AML-193 (cell line): ENCODE measurements at places on chromosomes 4 and X.

GRCh38 chr4:72777436-72777835, 208.4 kb upstream of the ADAMTS3 start:
- DNase-seq, result no peak

- DNase-seq, result no peak
Measured at GRCh38 chr4:25892796-25893195, 21.2 kb upstream of the SMIM20 start.

GRCh38 chr4:6873792-6874461, 35.7 kb upstream of the TBC1D14 start:
- peak; percentile 66 for DNase-seq

DNA sequence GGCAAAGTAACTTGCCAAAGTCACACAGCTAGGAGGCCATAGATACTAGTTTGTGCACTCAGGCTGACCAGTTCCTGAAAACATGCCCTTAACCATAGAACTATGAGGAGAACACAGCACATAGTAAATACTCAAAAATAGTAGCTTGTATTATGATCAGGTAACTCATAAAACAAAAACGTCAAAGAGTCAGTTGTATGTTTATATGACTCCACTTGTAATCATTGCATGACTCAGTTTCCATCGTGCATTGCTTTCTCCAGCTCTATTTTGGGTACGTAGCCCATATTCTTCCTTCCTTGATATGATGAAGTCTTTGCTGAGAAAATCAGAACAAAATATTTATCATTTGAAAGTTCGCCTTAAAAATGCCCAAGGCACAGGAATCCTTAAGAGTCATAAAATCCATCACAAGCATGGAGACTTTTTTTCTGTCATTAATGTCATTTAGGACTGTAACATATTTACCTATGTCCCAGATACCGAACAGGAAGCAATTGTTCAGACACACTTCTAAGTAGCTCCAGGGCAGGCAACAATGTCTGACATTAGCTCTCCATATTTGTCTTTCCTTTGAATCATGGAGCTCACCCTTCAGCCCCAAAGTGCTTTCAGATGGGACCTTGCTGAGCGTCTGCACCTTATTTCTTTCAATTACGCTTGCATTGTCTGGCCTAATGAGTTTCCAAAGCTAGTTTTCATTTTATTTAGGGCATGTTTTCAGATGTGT, 11.2 kb upstream of the MID1 start:
- DNase-seq, result no peak

GRCh38 chrX:44431194-44431593, 87.7 kb upstream of the EFHC2 start:
- no peak for DNase-seq

DNA sequence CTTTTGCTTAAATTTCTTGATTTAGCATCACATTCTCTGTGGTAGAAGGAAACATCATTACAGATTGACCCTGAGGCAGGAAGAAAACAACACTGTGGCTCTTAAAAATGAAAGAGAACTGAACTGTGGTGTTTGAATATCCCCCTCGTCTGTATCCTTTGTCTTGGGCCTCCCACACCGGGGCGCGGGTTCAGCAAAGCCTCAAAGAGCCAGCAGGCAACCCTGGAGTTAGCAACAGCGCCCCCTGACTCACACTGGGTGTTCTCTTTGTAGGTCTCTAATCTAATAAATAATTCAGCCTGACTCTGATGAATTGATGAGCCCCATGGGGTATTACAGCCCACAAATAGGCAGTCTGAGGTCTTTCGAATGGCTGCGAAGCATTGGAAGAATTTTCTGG, 46.1 kb upstream of the CTSO start:
- no peak for DNase-seq

- DNase-seq, result no peak
Measured at GRCh38 chr4:38944440-38944839, 76.8 kb downstream of the FAM114A1 start.

DNA sequence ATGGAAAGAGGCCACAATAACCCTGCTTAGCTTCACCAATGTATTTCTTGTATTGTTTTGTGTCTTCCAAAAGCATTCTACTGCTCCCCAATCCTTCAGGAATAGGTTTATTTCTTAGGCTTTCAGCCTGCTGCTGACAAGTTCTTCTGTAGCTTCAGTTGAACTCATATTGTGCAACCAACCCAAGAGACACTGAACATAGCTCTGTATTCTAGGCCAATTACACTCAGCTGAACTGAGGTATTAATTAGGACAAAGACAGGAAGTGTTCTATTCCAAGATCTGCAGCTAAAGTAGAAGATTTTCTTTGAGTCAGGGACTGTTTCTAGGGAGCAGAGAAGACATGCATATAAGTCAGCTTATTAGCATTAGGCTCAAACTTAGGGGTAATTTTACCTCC, 151.8 kb downstream of the LHFPL1 start:
- DNase-seq, result no peak

DNA sequence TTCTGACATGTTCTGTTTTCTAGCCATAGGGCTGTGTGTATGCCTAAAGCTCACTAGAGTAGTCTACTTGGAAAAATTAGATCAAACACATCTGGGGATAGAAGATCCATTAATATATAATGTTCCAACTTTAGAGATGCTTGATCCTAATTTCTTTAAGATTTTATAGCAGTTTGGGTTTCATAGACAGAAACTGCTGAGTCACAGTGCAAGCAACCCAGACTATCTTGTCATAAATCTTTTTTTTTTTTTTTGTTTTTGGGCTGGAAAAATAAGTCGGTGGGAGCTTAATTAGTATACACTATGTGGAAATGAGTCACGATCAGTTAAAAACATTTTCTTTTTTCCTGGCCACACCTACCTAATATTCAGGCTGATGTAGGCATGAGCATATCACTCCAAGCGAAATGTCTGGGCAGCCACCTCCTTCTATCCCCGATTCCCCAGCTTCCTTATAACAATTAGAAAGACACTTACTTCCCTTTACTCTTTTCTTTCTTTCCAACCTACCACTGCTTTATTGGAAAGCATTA, 58.2 kb upstream of the CASK start:
- DNase-seq, result no peak

DNA sequence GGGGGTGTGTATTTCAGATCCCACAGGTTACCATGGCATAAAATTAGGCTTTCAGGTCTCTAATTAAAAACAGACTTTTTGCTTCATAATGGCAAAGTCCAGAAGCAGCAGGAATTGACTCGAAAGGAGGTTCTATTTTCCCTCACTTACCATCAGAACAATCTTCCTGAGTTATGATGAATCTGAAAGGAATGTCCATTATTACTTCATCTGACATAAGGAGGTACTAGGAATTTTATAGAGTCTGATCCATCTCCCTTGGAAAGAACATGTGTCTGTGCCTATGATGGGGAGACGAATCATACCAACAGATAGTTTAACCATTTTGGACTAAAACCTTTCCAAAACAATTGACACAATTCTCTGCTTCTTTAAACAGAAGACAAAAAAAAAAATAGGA, 206.3 kb upstream of the FGF13 start:
- DNase-seq, result no peak

DNA sequence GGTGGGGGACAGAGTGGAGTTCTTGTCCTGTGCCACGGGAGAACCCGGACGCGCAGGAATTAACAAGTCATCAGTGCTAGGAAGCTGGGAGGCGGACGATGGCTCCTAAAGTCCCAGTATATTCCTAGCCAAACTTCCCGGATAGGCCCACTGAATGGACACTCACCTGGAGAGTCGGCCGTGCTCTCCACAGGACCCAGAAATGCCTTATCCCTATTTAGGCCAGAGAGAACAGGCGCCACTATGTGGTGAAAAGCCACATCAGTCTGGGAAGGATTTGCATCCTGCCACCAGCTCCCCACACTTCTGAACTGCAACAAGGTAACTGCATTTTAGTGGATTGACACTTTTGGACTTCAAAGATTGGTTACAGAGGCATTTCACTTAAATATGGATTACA, 1.1 kb downstream of the CFAP299 start:
- DNase-seq, result no peak

DNA sequence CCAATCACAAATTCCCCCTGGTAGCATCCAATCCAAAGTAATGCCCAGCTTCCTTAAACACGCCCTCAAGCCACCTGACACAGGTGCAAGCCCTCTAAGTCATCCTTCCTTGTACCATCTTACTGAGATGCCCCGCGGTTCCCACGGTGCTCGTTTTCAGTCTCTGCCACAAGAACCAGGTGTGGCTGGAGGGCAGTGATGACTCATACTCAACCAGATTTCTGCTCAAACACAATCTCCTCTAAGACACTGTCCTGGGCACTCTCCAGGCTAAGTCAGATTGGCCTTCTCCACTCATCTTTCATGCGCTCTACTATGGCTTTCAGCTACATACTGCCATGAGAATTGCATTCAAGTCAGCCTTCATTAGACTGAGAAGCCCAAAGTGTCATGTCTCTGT, 3.5 kb downstream of the SH3KBP1 start:
- DNase-seq, result no peak

GRCh38 chr4:122673252-122673651, 52.4 kb upstream of the IL21 start:
- DNase-seq, result no peak

GRCh38 chr4:2489841-2490552, 21.1 kb downstream of the RNF4 start:
- DNase-seq, result no peak

DNA sequence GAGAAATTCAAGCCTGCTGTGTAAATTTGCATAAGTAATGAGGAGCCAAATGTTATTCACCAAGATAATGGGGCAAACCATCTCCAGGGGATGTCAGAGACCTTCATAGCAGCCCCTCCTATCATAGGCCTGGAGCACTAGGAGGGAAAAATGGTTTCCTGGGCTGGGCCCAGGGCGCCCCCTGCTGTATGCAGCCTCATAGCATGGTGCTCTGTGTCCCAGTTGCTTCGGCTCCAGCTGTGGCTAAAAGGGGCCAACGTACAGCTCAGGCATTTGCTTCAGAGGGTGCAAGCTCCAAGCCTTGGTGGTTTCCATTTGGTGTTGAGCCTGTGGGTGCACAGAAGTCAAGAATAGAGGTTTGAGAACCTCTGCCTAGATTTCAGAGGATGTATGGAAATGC, 859.3 kb downstream of the RPA4 start:
- DNase-seq, result no peak

- DNase-seq, result no peak
Measured at GRCh38 chrX:2228536-2228935, 272.2 kb downstream of the DHRSX start.

- no peak for DNase-seq
Measured at GRCh38 chr4:168487282-168488035, 7.2 kb upstream of the DDX60L start.

DNA sequence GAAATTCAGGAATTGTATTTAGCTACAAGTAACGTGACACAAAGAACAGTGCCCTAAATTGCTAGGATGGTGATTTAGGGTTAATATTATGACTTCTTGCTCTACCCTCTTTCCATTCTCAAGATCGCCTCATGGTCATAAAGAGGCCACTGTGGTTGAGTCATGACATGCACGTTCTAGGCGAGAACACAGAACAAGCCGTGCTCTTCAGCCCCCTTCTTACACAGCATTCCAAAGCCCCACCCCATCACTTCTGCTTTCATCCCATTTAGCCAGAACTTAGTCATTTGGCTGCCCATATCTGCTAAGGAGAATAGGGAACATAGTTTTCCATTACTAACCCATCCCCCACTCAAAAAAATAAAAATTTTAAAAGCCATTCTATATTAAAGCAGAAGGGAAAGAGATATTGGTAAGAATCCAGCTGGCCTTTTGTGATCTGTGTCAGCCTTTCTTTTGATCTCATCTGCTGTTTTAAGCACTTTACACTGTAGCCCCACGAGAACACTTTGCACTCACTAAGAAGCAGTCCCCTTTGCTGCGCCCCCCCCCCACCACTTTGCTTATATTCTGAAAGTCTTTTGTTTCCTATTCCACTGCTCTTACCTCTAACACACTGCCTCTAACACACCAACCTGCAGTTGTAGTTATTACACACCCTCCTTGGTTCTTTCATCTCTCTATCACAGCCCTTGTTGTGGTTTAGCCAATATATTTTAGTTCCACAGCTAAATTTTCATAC, 28.4 kb downstream of the NPNT start:
- DNase-seq, result no peak

- DNase-seq, result no peak
Measured at GRCh38 chr4:175833574-175834311, 21.7 kb upstream of the GPM6A start.

DNA sequence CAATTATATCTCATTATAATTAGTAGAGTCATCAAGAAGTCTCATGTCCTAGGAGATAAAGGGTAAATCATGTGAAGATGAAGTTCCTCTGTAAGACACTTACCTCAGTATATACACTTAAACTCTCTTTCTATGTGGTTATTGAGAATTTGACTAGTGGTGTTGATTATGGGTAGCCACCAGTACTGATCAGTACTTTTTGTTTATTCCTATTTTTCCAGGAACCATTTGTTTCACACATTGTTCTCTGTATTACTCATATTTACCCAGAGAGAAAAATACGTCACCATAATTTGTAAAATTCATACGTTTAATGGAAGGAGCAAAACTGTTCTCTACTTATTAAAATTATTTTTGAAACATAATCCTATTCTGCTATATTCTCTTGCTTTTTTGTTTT, 55.8 kb upstream of the PRDM8 start:
- no peak for DNase-seq

DNA sequence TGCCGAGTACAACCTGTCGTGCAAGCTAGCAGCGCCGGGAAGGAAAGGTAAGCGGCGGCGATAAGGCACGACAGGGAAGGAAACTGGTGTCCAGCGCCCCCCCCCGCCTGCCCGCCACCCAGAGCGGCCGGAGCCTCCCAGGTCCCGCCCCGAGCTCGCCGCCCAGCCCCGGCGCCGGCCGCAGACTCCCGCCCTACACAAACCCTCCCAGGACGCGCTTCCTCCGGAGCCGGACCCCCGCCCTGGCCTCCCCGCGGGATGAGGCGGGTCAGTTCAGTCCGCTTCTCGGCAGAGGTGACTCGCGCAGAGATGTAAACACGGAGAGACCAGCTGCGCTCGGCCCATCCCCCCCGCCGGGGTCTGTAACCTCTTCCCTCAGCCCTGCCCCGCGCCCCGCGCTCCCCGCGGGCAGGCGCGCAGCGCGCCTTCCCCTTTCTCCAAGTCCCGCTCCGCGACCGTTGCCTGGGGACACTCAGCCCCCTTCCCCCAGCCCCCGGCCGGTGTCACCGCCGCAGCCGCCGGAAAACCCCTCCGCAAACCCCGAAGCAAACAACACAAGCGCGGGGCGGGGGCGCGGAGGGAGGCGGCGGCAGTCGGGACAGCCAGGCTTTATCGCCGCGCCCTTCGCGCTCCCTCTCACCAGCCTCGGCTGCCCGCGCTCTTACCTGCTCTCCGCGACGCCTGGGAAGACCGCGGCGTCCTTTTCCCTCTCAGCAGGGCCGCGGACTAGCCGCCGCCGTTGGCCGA, 543 bp downstream of the ELF2 start:
- peak; percentile 55 for DNase-seq

- peak; percentile 90 for DNase-seq
Measured at GRCh38 chr4:173490256-173490655, 39.8 kb downstream of the HAND2 start.

GRCh38 chr4:73945674-73946449, 36.0 kb downstream of the PF4 start:
- no peak for DNase-seq

DNA sequence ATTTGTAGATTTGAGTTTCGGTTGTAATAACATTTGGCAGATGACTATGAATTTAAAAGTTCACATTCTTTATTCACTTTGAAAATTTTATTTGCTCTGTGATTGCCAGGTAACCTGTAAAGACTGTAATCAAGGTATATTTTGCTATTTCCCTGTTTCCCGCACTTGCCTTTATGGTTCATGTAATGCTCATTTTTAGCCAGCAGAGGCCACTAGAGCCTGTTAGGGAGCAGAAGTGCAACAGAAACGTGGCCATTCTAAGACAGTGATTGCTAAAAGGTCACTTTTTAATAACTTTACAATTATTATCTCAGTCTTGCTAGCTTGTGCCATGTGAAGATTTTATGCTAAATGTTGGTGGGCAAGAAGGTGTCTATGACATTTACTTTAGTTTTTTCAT, 12.4 kb downstream of the YIPF6 start:
- DNase-seq, result peak; percentile 9
